H7 (cell line): ENCODE measurements at places on chromosomes 2 and 18.

GRCh38 chr2:238573065-238573778, 146.5 kb downstream of the ASB1 start:
- DNase-seq = peak; percentile 95

- no peak for DNase-seq
Measured at GRCh38 chr2:106038601-106039375, 155.3 kb downstream of the UXS1 start.

DNA sequence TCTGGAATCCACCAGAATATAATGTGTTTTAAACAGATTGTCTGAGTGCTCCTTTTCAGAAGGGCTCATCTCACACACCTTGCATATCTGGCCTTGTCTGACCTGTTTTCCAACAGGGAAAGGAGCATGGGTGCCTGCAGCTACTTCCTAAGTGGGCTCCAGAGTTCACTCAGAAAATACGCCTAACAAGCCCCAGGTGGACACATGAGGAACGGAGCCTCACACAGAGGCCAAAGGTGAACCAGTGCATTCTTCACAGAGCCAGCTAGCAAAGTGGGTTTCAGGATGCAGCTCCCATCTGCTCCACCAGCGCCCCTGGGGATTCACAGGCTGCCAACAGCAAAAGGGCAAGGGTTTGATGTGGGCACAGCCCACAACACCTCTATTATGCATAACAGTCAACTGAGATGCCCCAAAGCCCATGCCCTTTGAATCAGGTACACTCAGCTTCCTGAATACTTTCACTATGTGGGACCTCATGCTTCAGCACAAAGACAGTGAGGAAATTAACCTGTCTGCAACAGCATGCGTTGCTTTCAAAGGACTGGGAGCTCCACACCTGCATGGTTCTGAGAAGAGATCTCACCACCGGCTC, 86.6 kb downstream of the CCBE1 start:
- DNase-seq = no peak

DNA sequence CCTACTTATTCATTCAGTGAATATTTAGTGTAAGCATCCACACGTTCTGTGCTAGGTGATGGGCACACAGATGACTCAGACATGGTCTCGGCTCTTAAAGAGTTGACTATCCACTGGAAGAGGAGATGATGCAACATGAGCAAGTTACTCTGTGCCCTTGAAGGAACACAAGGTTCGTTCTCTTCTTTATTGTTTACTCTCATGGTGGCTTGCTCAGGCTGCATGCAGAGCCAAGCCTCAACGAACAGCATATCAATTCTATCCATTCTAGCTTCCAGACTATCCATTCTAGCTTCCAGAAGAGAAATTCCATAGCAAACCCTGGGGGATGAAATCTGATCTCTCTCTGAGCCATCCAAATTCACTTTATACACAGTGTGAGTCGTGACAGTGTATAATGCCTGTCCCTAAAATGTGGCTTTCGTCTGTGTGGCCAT, 68.1 kb upstream of the CTAGE1 start:
- DNase-seq = no peak

DNA sequence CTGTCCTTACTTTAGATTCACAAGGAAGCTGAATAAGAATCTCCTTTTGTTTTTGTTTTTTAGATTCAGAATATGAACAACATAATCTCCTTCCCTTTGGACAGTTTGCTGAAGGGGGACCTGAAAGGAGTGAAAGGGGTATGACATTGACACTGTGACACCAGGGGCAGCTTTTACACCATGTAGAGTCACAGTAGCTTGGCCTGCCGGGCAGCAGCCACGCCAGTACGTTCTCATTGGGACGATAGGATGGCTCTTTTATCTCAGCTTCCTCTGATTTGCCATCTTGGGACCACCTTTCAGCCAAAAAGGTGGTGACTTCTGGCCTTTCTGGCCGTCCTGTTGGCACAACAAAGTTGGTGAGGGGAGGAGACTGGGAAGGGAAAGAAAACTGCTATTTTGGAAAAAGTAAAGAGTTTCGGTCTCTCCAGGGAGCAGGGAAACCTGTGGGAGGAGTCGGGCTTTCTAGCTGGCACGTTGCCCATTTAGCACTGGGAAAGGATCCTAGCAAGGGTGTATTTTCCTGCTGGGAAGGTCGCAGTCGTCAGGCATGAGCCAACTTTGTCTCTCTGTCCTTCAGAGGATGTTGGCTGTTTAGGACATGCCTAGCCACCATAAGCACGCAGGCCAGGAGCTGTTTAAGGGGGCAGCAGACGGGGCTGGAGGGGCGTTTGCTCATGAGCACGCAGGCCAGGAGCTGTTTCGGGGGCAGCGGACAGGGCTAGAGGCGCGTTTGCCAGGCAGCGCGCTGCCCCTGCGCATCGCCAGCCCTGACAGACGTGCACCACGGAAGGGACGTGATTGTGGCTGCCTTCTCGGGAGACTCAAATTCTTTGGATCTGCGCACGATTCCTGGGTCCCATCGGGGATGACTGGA, 104.6 kb downstream of the ITGB1BP1 start:
- DNase-seq = no peak

- no peak for DNase-seq
Measured at GRCh38 chr18:55739488-55739887, 151.5 kb upstream of the TCF4 start.

DNA sequence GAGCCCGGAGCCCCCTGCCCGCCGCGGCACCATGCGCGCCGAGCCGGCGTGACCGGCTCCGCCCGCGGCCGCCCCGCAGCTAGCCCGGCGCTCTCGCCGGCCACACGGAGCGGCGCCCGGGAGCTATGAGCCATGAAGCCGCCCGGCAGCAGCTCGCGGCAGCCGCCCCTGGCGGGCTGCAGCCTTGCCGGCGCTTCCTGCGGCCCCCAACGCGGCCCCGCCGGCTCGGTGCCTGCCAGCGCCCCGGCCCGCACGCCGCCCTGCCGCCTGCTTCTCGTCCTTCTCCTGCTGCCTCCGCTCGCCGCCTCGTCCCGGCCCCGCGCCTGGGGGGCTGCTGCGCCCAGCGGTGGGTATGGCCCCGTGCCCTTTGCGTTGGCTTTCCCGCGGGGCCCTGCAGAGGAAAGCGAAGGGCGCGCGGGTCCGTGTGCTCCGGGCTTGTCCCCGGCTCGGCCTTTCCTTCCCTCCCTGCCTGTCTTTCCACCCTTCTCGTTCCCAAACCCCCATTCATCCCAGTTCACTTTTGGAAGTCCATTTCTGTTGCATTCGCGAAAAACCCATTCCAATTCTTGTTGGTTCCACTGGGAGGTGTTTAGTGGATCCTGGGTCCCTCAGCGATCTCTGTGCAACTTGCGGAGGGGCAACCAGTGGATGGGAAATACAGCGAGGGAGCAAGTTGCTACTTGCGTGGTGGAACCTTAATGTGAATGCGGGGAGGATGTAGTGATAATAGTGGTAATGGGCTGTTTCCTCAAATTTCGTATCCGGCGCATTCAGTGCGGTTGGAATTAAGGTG, 599 bp downstream of the ADAM23 start:
- DNase-seq = peak; percentile 33

GRCh38 chr2:24015562-24016375, 5.9 kb downstream of the MFSD2B start:
- DNase-seq = peak; percentile 69

GRCh38 chr2:134218930-134219658, 34.8 kb upstream of the MGAT5 start:
- no peak for DNase-seq

DNA sequence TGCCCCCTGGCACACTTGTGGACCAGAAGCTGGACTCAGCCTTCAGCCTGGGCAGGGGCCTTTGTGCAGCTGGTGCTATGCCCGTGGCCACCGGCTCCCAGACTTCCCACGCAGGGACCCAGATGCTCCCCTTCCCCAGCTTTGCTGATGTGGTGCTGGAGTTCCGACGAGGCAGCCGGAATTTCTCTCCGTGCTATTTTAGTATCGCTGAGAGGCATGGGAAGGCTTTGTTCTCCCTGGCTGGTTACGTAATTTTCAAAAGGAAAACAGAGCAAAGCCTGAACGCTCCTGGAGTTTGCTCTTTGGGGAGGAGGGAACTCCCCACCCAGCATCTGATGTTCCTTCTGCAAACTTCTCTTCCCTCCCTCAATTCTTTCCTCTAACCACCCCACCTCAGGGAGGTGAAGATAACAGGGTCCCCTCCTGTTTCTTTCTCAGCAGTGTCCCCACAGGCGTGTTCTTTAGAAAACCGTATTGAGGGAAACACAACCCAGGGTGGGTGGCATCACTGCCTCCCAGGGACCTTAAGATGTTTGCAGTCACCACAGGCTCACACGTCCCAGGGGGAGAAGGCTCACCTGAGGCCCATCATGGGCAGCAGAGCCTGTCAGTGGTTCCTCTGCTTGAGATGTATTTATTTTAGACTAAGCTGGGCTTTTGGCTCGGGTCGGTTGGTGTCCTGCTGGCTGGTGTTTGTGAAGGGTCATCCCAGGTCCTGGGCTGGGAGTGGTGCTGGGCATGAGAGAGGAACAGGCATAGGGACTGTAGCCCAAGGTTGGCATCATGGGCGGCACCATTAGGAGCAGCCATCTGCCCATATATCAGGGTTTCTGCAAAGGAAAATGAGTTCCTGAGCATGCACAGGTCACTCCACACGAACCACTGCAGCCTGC, 95.0 kb downstream of the MAPK4 start:
- no peak for DNase-seq

GRCh38 chr2:74884118-74884762, 50.3 kb downstream of the HK2 start:
- no peak for DNase-seq

- no peak for DNase-seq
Measured at GRCh38 chr2:161055289-161055688, 104.9 kb upstream of the TANK start.

- no peak for DNase-seq
Measured at GRCh38 chr18:35468711-35469110, 29.0 kb downstream of the INO80C start.

GRCh38 chr18:76977684-76978232, 154.8 kb downstream of the MBP start:
- DNase-seq = no peak

GRCh38 chr18:56083097-56083521, 495.1 kb upstream of the TCF4 start:
- DNase-seq = no peak

DNA sequence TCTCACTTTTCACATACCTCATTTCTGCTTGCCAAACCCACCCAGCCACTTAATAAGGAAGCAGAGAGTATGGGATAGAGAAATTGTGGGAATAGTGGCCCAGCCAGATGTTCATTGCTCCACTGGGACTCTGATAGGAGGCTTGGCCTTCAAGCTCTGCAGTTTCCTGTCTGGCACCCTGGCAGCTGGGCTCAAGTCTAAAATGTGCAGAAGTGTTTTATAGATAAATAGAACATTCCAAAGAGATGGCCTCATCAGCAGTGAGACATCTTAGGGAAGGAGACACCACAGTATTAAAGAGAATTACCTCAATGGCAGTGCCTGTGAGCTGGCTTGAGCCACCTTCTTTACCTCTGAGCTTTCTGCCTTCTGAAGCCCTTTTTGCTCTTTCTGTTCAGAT, 24.7 kb downstream of the COPS7B start:
- DNase-seq = no peak

- no peak for DNase-seq
Measured at GRCh38 chr18:61643884-61644647, 248.7 kb downstream of the RNF152 start.

DNA sequence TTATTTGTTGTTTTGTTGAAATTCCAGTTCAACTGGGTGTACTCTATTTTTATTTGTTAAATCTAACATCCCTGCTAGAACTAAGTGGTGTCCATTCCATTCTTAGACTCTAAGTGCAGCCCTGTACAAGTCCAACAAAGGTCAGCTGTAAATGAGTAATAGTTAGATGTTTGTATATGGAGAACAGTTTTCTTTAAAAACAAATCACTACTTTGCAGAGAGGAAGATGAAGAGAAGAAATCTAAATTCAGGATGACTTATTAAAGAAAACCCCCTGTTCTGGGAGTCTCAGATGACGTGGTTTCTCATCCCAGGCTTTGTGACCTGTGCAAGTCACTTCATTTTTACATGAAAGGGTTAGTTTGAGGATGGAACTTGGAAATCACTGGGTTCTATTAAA, 57.9 kb downstream of the GALNT14 start:
- no peak for DNase-seq

DNA sequence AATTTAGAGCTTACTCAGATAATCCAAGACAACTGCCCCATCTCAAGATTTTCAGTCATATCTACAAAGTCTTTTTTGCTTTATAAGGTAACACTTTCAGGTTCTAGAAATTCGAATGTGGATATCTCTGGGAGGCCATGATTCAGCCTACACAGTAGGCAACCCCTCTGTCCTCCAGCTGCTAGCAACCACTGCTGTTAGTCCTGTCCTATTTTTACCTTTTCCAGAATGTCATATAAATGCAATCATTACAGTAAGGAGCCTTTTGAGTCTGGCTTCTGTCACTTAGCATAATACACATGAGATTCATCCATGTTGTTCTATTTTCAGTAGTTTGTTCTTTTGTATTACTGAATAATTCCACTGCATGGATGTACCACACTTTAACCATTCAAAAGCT, 28.5 kb upstream of the MARCHF7 start:
- no peak for DNase-seq

DNA sequence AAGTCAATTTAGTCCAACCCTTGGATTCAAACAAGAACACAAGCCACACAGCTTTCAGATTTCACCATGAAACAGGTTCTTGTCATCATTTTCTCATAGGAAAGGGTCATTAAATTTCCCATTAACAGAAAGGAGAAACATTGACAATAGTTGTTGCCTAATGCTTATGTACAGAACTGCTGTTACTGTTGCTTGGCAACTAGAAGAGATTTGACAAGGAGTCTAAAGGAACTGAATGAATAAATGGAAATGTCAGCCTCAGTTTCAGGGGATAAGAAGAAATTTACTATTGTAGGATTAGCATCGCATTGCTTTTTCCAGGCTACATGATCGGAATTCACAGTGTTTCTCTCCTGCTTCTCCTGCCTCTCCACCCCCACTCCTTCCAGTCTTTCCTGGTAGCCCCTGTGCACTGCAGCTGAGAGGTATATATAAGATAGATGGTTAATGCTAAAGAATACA, 90.3 kb downstream of the SPATS2L start:
- no peak for DNase-seq

- no peak for DNase-seq
Measured at GRCh38 chr2:223654384-223654915, 52.3 kb upstream of the SCG2 start.

DNA sequence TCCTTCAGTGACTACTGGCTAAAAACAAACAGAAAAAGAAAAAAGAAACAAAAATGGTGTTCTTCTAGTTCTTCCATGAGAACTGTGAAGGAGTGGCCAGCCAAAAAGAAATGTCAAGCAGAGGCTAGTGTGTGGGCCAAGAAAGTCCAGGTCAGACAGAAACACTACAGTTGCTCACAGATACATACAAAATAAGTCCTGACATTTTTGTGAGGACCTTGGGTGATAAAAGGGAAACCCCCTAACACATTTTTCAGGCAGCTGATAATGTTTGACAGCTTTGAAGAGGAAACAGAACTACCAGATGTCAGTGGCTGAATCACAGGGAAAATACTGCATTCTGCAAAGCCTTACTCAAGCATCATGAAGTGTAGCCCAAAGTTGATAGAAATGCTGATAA, 28.1 kb downstream of the ARHGAP25 start:
- no peak for DNase-seq

GRCh38 chr2:59578349-59578748, 975.1 kb downstream of the BCL11A start:
- no peak for DNase-seq

- no peak for DNase-seq
Measured at GRCh38 chr2:128646691-128647090, 328.0 kb upstream of the HS6ST1 start.

GRCh38 chr2:25331686-25332365, 9.9 kb downstream of the DNMT3A start:
- peak; percentile 56 for DNase-seq

GRCh38 chr2:3356799-3357198, 20.8 kb downstream of the EIPR1 start:
- no peak for DNase-seq

- DNase-seq = no peak
Measured at GRCh38 chr2:100957996-100958653, 44.0 kb upstream of the RPL31 start.
